ENCODE measurements at places on chromosomes 4 and X.

GRCh38 chr4:144906181-144906925 lies 191.6 kb downstream of the ANAPC10 start:
- no peak for DNase-seq

DNA sequence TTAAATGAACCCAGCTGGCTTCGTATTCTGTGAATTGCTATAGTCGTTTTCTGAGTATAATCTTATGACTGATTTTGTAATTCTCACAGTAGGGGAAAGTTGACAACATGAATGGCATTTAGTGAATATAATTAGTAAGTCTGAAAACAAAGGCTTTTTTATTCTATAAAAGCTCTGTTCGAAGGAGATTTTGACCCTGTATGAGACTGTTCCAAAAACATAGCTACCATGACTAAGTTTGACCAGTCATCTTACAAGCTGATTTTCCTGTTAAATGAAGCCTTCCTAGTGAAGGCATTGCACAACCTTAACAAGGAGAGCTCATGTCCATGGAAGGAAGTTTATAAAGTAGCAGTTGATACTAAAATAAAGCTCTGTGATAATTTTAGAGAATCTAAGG lies 242.3 kb downstream of the RPA4 start:
- no peak for DNase-seq

DNA sequence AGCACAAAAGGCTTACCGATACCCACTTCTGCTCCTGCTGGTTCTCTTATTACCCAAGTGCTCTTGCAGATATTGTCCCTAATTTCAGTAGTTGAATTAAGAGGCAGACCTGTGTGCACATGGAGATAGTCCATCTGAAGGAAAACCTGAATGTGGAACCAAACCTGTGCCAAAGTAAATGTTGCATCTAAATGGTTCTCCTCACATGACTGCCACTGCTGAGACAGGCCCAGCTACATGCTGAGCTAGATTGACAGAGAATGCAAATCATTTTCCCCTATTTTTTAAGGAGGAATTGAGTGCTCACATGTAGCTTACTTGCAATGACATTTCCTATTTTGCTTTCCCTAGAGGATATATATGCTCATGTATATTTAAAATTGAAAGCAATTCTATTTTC lies 609.1 kb upstream of the TECRL start:
- no peak for DNase-seq

DNA sequence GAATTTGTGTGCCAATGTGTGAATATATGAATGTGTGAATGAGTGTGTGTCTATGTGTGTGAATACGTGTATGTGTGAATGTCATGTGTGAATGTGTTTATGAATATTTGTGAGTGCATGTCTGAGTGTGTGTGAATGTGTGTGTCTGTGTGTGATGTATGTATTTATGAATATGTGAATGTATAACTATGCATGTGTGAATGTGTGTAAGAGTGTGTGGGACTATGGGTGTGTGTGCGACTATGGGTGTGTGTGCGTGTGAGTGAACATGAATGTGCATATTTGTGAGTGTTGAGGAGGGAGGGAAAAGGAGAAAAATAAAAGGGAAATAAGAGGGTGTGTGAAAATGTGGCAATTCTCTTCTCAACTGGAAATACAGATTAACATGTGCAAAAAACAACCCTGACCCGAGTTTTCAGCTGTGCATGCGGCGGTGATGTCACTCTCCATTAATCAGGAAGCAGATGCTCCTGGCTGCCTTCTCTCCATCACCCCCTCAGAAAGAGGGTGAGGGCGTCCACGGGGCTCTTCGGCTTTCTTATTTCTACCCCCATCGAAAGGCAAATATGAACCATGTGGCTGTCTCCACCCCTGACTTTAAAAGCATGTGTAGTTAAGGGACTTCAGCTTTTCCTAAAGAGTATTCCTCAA lies 219.8 kb downstream of the MAML3 start:
- DNase-seq: no peak
